ENCODE measurements at places on chromosomes 2 and 18.

DNA sequence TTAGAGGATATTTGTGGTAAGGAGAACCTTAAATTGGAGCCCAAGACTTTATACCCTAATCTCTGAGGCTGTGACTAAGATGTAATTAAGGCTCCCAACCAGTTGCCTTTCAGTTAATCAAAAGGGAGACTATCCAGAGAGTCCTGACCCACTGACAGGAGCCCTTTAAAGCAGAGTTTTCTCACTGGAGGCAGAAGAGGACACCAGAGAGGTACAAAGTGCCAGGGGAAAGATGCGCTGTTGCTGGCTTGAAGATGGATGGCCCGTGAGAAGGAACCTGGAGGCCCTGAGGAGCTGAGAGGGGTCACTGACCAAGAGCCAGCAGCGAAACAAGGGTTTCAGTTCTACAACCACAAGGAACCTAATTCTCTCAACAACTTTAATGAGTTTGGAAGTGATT is 137.3 kb downstream of the TMEM131 start:
- DNase-seq, result no peak

DNA sequence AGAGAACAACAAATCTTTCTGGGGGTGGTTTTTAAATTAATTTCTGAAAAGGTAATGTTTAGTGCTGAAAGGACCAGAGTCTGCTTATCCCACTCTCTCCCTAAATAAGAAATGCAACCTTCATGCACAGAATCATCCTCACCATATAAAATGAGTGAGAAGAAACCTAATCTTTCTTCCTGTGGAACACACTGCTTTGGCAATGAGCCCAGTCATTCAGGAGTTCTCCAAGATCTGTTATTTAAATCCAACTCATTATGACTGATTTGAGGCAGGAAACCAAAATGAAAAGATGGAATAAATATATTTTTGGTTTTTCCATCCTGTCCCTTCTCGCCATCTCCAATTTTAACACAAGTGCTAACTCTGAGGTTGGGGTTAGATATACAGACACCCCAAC is 228.3 kb downstream of the SRBD1 start:
- peak; percentile 36 for DNase-seq

GRCh38 chr2:151437630-151438029 is 27.9 kb downstream of the RIF1 start:
- peak; percentile 12 for DNase-seq

DNA sequence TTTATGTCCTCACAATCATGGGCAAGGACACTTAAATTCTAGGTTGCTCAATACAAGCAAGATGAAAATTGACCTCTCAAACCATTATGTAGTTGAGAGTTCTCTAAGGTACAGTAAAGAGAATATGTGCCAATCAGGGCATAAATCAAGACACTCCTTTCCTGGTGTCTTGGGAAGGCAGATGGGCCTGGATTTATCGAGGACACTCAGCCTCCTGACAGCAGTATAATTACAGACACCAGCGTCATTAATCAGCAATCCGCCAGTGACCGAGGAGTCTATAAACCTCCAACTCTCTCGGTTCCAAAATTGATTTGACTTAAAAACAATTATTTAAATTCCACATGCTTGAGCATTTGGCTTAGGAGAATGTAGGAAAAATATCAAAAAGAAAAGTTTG is 75.7 kb upstream of the DAPL1 start:
- no peak for DNase-seq

GRCh38 chr2:239692362-239692851 is 291.6 kb upstream of the HDAC4 start:
- DNase-seq, result no peak

DNA sequence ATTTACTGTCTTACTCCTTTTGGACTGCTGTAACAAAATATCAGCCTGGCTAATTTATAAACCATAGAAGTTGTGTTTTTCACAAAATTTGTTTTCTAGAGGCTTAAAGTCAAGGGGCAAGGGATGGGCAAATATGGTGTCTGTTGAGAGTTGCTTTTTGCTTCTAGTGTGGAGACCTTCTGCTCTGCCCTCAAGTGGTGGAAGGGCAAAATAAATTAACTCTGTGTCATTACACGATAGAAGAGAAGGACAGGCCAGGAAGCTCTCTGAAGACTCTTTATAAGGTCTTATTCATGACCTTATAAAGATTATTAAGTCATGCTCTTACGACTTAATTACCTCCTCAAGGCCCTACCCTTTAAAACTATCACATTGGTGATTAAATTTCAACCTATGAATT is 181.2 kb upstream of the LRATD1 start:
- no peak for DNase-seq

All from NCI-H446 (cell line).